ENCODE measurements at places on chromosomes 13 and 19. TPM values are rescaled to one million over a fixed set of nuclear protein-coding genes. Genes with fewer than 3 reads are reported as not detected.

DNA sequence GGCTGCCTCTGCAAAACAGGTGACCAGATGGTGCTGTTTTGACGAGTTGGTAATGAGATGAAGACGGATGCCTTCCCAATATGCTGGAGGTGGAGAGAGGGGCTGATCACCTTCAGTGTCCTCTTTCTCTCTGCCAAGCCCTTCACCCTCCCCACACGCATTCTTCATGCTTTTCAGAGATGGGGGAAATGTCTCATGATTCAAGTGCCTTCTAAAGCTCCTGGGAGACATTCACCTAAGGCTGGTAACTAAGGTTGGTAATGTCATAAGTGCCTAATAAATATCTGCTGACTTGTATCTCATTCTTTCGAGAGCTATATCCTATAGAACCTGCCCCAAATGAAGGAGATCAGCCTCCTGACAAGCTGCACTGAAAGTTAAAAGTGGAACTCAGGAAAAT is 86.2 kb upstream of the MBNL2 start:
- ATAC-seq = no peak

DNA sequence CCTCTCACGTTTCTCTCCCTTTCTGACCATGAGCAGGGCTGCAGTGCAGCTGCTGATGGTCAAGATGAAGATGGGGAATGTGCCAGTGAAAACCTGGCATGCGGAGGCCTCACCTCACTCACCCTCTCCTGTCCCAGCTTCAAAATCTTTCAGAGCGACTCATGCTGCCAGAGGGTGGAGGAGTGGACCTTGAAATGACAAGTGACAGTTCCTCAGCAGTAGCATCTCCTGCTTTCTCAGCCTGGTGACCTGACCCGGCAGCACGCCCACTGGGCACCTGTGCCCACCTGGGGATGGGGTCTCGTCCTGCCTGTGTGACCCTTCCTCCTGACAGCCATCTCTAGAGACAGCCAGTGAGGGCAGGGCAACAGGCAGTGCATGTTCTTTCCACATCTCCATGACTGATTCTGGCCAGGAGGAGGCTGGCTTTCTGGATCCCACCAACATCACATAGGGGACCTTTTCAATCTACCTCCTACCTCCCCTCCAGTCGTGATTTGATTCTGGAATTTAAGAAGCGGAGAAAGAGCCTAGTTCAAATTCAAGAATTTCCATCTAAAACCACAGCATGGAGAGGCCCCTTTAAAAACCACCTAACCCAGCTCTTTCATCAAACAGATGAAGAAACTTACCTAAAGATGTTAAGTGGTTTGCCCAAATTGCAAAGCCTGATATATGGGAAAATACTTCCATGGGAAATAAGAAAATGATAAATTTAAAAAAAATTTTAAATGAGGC is 45.8 kb downstream of the RFX2 start:
- no peak for ATAC-seq

DNA sequence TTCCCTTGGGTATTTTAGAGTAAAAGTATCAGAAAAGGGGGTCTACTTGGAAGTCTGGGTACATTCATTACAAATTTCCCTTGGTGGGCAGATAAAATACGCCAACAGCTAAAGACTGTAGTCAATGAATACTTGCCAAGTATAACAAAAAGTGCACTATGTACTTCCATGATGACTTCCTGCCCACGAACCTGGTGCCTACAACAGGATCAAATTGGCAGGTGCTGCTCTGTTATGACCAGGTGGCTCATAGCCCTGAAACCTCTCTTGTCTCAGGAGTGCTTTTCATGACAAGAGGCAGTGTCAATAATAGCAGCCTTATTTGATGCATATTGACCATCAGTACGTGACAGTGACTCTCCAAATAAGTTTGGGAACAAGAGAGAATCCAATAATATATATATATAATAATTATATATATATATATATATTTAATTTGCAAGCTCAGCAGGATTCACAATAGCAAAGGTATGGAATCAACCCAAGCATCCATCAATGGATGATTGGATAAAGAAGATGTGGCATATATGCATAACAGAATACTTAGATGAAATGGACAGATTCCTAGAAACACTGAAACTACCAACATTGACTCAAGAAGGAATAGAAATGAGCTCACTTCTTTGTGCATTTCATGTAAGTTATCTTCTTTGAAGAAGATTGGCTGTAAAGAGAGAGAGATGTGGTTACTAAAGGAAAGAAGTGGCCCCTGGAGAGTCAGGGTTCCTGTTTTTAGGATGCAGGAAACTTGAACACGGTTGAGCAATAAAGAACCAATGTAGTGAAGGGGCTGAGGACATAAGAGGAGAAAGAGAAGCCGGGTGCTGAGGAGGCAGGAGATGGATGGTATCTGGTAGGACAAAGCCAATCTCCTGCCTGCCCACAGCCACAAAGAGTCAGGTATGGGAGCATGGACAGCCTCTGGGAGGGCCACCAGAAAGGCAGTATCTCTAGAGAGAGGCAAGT is 52.0 kb upstream of the GTF2F2 start:
- no peak for ATAC-seq

DNA sequence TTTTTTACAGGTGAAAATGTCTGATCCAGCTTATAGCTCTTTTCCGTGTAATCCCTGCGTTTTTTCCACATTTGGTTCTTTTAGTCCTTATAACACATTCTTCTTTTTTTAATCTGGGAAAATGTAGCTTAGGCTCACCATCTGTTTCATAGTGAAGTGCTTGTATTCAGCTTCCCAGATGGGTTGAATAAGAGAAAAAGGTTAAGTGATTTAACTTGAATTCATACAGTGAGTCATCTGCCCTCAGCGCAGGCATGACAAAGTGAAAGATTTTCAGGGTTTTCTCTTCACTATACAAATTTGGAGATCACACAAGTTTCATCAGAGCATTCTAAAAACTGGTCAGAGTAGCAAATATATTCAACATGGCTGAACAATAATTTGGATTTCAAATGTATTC is 224.8 kb downstream of the SPRY2 start:
- ATAC-seq = no peak

GRCh38 chr19:1151037-1151724 is 22.9 kb downstream of the SBNO2 start:
- no peak for ATAC-seq

GRCh38 chr19:45995715-45996385 is 583 bp downstream of the CCDC61 start:
- no peak for ATAC-seq

DNA sequence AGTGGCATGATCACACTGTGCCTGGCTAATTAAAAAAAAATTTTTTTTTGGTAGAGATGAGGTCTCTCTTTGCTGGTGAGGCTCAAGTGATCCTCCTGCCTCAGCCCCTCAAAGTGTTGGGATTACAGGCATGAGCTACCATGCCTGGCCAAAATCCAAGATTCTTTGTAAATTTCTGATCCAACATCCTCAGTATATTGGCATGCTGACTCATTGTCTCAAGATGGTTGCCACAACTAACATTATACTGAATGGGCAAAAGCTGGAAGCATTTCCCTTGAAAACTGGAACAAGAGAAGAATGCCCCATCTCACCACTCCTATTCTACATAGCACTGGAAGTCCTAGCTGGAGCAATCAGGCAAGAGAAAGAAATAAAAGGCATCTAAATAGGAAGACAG is 100.0 kb downstream of the KLF5 start:
- ATAC-seq = no peak

- ATAC-seq = no peak
Observed at GRCh38 chr19:12843999-12844732, 5.9 kb downstream of the MAST1 start.

- no peak for ATAC-seq
Observed at GRCh38 chr13:66971004-66971403, 259.1 kb downstream of the PCDH9 start.

GRCh38 chr13:76672420-76672819 is 213.8 kb downstream of the KCTD12 start:
- no peak for ATAC-seq

DNA sequence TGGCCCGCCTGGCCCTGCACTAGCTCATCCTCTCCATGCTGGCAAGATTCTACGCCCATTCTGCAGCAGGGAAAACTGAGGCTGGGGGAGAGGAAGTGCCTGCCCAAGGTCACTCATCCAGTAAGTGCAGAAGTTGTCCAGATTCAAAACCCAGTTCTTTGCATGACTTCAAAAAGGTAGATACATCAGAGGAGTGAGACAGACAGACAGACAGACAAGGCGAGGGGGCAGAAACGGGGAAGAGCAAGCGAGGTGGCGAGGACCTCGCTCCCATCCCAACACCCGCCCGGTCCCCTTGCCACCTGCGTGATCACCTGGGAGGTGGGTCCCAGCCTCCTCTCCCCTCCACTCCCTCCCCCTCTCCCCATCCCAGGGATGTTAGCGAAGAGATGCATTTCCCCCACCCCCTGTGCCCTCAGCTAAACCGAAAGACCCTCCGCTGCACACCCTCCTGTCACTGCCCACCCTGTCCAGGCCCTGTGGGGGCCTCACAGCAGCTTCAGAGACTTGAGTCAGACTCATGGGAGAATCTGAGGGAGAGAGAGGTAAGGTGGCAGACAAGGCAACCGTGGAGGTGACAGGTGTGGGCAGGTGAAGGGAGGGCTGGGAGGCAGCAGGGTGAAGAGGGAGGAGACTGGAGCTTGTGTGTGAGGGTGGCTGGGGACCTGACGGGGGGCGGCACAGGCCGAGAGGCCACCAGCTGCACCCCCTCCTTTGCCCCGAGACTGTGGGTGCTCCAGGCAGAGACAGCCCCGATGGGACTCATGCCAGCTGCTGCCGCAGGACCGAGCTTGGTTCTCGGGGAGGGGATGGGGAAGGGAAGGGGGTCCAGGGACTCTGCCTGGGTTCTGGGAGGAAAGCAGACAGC is 18.9 kb downstream of the LRRC4B start:
- ATAC-seq = no peak

DNA sequence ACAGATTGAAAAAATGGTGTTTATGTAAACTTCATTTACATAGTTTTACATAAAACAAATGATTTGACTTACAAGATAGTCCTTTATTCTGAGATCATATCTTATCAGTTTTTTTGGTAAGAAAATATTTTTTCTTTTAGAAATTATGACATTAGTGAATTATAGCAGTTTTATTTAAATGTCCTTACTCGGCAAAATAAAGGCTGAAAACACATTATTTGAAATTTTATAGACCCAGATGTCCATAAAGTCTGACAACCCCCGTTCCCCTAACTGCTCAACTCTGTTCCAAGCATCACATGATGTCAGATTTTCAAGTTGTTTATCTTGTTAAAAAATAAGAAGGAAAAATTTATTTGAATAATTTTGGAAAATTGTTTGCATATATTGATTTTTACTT is 46.7 kb upstream of the RFC3 start:
- ATAC-seq = no peak

DNA sequence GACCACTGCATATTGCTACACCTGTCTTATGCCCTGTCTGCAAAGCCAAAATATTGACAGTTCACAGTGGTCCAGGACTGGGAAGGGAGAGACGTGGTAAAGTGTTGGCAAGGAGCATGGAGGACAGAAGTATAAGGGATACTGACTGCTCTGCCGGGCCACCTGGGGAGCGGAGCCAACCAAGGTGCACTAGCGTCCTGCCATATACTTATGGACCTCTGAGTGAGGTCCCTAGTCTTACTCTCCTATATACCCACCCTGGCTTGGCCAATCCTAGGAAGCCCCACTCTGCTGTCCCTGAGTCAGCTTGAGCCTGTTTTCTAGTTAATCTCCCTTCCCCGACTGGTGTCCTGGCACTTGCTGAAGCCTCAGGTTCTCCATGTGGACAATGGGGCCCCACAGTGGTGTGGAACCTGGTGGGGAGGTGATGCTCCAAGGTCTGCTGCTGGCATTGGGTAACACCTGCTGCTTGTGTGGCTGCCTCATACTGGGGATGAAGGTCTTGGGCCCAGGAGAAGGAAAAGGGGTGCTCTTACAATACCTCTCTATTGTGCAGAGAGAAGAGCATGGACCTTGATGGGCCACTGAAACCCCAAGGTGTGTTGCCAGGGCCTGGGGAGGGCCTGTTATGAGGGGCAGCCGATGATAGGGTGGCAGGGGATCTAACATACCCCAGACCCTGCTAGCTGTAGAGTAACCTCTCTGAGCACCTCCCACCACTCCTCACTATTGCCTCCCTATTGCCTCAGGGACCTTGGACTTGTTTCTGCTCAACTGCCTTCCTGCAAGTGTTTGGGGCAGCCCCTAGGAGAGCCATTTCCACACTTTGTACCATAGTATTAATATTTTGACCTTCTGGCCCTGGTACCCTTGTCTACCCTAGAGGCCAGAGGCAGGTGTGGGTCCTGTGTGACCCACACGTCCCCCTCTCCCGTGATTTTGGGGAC is 6.7 kb upstream of the TRIM28 start:
- no peak for ATAC-seq

DNA sequence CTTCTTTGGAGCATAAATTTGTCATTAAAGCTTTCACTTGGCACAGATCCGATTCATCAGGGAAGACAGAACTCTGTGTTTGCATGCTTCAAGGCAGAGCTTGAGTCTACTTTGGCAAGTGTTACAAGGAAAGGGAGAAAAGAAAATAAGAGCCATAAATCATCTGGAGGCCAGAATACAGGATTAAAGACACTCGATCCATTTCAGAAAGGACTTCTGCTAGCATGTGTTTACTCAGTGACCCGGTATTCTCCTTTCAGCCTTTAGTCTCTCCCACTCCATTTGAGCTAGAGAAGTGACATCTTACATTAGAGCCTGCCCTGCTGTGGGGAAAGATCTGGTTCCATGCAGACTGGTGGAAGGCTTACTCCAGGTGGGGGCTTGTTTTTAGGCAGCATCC is 306.4 kb downstream of the KLF5 start:
- ATAC-seq = no peak

DNA sequence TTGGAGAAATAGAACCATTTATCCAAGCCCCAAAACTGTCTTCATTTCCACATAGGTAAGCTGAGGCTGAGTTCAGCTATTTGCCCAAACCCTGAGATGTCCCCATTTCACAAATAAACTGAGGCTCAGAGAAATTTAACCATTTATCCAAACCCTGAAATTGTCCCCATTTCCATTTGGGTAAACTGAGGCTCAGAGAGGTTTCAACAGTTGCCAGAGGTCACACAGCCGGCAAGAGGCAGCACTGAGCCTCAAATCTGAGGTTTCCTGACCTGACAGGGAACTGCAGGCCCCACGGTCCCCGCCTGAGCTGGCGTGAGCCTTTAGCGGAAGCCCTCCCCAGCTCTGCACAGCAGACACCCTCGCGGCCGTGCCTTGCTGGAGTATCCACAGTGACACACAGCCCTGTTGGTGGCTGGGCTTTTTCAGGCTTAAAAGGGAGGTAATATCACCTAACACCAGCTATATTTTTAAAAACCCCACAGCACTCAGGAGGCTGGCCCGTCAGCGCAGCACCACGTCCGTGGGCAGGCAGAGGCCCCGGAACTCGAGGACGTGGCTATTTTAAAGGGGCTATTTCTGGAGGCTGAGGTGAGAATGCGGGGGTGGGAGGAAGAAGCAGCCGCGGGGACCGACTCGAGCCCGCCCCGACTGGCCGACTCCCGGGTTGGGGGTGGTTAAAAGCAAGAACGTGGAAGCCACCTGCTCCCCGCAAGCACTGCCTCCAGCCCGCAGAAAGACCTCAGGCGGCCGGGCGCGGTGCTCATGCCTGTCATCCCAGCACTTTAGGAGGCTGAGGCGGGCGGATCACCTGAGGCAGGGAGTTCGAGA is 18.5 kb downstream of the PTPRS start:
- no peak for ATAC-seq

GRCh38 chr13:99657848-99658260 is 156.6 kb downstream of the TM9SF2 start:
- peak; percentile 38 for ATAC-seq

GRCh38 chr19:12333162-12334159 is at the start of gene ZNF563:
TSS of gene ZNF563 (minus strand) at chr19:12333633. CDS start at chr19:12333482, 151 bp downstream.
- peak; percentile 100 for ATAC-seq

ADGRE2 gene
- total RNA-seq = 1.4 TPM

ELF1 gene
- total RNA-seq = 86.6 TPM

ZNF471 gene
- total RNA-seq = 9.4 TPM

KPTN gene
- 4.3 TPM for total RNA-seq

ZNF264 gene
- 61.3 TPM for total RNA-seq

POLR2I gene
- total RNA-seq = 54.2 TPM

FUT1 gene
- total RNA-seq = 3.1 TPM

ZNF548 gene
- total RNA-seq = 18.9 TPM

SIGLEC5 gene
- not detected for total RNA-seq

Measured in gastroesophageal sphincter (tissue), 4 donors.